ENCODE measurements at places on chromosomes 1 and 21.

- no peak for DNase-seq
These were observed 169.5 kb upstream of the GALNT2 start for GRCh38 chr1:229897501-229897900.

DNA sequence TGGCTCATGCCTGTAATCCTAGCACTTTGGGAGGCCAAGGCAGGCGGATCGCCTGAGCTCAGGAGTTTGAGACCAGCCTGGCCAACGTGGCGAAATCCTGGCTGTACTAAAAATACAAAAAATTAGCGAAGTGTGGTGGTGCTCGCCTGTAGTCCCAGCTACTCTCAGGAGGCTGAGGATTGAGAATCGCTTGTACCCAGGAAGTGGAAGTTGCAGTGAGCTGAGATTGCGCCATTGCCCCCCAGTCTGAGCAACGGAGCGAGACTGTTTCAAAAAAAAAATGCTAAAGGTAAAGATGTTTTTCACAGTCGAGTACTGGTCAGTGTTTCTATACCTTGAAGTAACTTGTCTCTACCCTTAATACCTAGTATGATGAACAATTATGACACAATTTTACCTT, 11.1 kb downstream of the GLRX2 start:
- DNase-seq: no peak

- DNase-seq: peak; percentile 4
These were observed 75.8 kb downstream of the FOXJ3 start for GRCh38 chr1:42259059-42259738.

GRCh38 chr1:168259567-168259966, 21.1 kb upstream of the TBX19 start:
- no peak for DNase-seq

GRCh38 chr1:234997201-234997895, 131.3 kb downstream of the TOMM20 start:
- no peak for DNase-seq

DNA sequence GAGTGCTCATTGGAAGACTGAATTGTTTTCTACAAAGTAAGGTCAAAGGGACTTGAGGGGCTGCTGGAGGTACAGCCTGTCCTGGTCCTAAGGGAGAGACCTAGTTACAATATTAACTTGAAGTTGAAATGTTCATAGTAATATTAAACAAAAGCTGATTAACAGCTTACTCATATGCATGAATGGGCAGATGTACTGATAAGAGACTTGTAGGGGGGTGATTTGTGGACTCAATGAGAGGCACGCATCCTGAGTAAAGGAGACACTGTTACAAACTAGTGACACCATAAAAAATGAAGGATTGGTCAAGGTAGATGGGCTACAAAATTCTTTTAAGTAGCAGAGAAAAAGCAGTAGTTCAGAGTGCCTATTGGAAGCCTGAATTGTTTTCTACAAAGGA, 2.7 kb downstream of the HSD11B1 start:
- no peak for DNase-seq

DNA sequence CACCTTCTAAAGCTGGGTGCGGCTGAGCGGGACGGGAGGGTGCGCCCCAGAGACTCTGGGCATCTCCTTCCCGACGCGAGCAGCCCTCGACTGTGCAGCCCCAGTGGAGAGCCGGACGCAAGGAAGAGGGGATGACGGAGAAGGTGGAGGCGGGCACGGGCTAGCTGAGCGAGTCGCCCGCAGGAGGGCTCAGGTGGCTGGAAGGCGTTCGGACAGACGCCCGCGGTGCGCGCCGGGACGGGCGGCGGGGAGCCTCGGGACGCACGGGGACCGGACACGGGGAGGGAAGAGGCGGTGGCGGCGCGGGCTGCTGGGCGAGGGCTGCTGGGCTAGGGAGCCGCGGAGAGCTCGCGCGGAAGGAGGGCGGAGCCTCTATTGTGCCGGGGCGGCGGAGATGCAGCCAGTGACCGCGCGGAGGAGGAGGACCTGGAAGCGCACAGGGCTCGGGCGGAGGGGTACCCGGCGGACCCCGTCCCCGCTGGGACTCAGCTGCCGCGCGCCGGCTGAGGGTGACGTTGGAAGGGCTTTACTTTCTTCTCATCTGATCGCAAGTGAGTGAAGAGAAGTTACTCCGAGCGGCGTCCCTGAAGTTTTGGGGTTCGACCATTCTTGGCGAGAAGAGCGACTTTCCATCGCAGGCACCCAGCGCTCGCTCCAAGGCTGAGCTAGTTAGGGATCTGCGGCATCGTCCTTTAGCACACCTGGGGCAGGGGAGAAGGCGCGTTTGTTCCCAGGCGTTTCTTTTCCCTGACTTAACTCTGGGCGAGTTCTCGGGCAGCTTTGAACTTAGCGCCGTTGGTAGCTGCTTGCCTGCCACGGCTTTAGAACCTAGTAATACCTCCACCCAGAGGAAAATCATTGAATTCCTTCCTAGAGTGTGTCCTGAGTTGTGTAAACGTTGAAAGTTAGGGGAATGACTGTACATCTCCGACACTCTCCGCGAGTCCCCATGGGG, at the start of gene OLFML2B:
OLFML2B (minus strand) TSS at position 323 of the 955 bp plus-strand sequence. CDS start 439 bp downstream, outside the sequence.
- DNase-seq: peak; percentile 70

DNA sequence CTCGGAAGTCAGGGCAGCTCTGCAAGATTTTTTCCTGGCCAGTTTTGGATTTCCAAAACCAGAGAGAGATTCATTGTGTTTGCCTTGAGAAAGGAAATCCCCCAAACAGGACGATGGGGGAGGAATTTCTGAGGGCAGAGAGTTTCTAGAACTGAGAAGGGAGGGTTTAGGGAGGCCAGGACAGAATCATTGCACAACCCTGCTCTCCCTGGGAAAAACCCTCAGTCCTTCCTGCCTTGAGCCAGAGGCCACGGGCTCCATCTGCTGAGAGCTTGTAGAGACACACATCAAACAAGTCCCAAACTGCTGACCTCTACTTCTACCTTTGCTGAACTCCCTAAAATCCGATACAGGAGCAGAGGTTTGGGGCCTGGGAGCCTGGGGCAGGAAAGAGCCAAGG, 99.7 kb downstream of the NMNAT2 start:
- DNase-seq: no peak

DNA sequence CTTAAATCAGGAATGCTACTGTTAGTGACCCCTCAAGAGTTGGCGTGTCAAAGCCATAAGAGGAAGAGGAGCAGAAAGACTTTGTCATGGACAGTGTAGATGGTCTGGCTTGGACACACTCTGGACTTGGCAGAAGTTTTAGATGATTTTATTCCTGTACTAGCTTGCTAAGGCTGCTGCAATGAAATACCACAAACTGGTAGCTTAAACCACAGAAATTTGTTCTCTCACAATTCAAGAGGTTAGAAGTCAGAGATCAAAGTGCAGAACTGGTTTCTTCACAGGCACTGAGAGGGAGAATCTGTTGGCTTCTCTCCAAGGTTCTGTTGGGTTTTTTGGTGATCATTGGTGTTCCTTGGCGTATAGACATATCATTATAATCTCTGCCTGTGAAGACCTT, 869.8 kb upstream of the B3GALT2 start:
- no peak for DNase-seq

GRCh38 chr1:30807318-30808066, 49.9 kb upstream of the LAPTM5 start:
- no peak for DNase-seq

DNA sequence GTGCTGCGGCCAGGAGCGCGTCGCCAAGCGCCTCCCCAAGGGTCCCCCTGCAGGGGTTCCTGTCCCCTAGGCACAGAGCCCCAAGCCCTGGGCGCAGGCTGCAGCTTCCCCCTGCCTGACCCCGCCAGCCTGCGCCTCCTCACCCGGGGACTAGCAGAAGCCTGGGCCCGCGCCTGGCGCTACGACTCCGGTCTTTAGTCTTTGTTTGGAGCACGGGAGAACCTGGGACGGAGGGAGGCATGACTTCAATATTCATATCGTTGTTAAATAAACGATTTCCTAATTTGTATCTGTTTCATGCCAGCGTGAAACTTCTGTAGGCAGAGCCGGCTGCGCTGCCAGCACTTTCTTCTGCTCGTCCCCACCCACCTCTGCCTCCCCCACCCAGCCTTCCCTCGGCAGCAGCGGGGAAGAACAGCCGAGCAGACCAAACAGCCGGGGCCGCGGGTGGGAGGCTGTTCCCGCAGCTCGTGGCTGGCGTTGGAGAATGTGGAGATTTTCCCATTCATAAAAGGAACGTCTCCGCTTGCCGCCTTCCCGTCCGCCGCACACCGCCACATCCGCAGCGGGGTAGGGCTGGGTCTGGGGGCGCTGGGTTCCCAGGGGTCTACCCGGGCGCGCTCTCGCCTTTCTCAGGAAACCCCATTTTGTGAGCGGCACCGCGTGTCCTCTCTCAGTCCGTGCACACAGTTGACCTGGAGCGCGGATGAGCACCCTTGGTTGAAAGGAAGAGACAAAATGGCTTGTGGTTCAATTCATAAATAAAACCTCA, 777 bp upstream of the TRIM67 start:
- DNase-seq: no peak

GRCh38 chr1:175127565-175127964, 59.9 kb downstream of the TNN start:
- peak; percentile 31 for DNase-seq

- DNase-seq: no peak
These were observed 43.9 kb upstream of the TACSTD2 start for GRCh38 chr1:58620926-58621325.

- no peak for DNase-seq
These were observed 12.8 kb downstream of the GFI1 start for GRCh38 chr1:92473781-92474495.

DNA sequence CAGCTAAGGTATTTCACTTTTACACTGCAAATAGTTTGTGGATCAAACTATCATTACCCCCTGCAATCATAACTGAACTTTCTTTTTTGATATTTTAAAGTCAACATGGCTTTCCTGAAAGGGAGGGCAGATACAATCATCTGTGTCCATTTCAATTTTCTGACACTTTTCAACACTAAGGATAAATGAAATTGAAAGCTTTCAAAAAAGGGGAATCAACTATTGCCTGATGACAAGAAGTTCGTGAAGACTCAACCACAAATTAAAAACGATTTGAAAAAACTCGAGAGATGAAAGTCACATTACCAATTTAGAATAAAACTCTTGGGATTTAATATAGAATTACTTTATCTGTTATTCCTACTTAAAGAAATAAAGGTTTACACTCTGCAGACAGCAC, 11.7 kb downstream of the SRSF4 start:
- no peak for DNase-seq

GRCh38 chr1:43832255-43832654, 101.3 kb upstream of the ARTN start:
- no peak for DNase-seq

DNA sequence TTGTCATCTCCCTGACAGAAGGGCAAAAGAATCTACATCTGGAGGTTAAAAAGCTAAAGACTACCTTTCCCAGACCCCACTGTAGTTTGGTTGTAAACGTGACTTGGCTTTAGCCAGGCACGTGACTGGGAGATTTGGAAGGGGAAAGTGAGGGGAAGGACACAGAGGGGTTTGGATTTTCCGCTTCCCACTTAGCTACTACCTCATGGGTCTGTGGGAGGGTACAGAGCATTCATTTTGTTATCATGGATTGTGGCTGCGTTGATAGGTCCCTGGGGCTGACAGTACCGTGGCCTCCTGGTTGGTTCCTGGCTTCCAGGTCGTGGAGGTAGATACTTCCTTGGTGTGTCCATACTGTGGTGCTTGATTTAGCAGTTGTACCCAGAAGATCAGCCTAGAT, 2.6 kb downstream of the CHD1L start:
- no peak for DNase-seq

- peak; percentile 67 for DNase-seq
These were observed 15.3 kb upstream of the RNF187 start for GRCh38 chr1:228471762-228472398.

- no peak for DNase-seq
These were observed 32.1 kb downstream of the KDM1A start for GRCh38 chr1:23051290-23051909.

- DNase-seq: no peak
These were observed 180.4 kb upstream of the FOXD3 start for GRCh38 chr1:63142001-63142400.

- no peak for DNase-seq
These were observed 88.5 kb upstream of the DAB1 start for GRCh38 chr1:57512386-57512785.

DNA sequence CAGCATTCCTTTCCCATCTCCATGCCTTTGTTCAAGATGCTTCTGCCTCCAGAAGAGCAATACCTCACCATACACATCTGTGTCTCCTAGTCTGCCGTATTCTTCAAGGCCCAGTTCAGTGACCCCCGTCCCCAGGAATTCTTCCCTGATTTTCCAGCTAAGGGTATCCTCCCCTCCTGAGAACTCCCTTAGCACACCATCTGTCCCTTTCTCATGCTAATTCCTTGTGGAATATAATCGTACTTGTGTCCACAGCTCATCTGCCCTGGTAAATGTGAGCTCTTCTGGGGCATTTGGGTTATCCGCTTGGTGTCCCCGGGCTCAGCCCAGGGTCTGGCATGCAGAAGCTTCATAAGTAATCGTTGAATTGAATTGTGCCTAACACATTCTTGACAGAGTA, 40.9 kb downstream of the BEND5 start:
- no peak for DNase-seq

DNA sequence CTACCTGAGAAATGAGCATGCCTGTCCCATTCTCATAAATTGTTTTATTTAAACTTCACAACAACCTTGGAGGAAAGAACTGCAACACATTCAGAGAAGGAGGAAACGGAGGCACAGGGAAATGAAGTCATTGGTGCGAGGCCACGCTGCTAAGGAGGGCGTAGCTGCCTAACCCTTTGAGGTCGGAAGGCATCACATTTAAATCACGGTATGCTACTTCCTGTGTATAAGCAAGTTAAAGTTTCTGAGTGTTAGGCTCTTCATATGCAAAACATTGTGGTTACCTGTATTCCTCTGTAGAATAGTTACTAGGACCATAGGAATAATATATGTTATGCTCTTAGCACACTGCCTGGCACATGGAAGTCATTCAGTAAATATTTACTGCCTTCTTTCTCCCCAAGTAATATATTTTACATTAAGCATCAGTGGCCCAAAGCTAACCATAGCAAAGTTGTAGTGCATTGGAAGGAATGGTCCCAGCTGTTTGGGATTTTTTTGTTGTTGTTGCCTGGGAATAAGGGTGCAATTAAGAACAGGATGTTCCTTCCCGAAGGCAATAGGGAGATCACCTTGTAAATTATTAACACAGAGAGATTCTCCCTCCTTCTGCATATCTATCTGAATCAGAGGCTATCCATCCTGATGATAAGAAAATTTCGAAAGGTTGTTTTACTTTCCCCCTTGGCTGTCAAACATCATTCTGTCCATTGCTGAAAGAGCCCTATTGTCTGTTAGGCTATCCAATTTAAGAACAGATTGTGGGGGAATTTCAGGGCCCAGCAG, 192.2 kb upstream of the C8B start:
- no peak for DNase-seq
